ENCODE measurements at places on chromosomes 3 and 15. TPM values are rescaled to one million over a fixed set of nuclear protein-coding genes. Genes with fewer than 3 reads are reported as not detected.

- DNase-seq: no peak
Measured at GRCh38 chr3:103976931-103977339, 1389.8 kb upstream of the ALCAM start.

DNA sequence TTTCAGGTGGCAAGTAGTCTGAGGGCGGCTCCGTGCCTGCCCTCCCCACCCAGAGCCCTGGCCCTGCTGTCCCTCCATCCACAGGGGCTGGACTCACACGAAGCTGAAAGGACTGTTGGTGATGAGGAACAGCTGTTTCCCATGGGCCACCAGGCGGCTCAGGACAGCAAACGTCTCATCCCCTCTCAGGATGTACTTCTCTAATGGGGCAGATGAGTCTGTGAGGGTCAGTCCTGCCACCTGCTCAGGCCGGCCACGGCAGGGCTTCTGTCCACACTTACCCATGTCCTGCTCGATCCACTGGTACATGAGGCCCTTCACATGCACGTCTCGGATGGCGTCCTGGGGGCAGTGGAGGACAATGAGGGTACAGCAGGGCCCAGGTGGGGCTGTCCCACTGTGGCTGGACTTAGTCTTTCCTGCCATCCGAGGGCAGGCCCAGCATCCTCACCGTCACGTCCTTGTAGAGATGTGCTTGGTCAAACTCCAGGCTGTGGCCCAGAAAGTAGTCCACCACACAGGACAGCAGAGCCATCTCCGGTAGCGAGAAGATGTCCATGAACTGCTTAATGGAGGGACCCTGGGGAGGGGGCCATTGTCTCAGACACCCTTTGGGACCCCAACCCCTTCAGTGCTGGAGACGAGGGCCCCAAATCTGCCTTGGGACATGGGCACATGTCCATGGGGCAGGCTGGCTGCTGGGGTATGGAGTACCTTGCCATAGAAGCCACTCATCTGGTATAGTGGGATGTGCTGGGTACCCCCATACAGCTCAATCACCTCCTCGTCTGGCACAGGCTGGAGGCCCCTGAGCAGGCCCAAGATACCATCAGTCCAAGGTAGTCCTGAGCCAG lies 5.7 kb downstream of the NT5DC2 start:
- DNase-seq: no peak

- DNase-seq: peak; percentile 3
Measured at GRCh38 chr15:61327019-61327631, 98.0 kb upstream of the RORA start.

Gene CERS3
- polyA plus RNA-seq: not detected

Gene ISLR2
- polyA plus RNA-seq: 5.7 TPM

Gene CHDH
- polyA plus RNA-seq: 17.9 TPM
